Natural killer cell treated with Interleukin-12 subunit alpha and Interleukin-12 subunit beta and Interleukin-15 and Interleukin-18, amount 100 ng/mL, for 72 hours (primary cell): ENCODE measurements at places on chromosomes 11 and 22.

GRCh38 chr11:117026593-117027330 is 71.5 kb downstream of the SIK3 start:
- no peak for DNase-seq

DNA sequence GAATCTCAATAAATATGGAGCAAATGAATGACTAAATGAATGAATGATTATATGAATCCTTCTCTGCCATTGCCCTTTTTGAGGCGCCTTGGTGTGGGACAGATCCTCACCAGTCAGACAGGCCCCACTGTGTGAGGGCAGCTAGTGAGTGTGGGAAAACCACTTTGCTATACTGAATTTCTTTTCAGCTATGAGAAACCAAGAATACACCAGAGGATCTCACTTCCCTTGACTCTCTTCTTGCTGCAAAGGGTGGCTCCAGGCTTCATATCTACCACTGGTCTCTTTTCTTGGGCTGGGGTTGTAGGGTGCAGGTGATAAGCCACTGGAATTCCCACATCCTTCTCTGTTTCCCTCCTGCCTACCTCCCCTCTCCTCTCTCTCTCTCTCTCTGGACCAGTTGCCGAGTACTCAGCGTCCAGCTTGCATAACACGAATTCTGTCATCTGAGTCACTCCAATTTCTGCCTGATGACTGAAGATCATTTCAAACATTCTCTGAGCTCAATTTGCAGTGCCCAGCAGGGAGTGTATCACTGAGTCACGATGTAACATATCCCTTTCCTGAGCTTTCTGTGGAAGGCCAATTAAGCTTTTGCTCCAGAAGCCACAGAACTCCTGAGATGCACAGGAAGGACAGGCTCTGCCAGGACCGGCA is 304.3 kb upstream of the NCAM1 start:
- no peak for DNase-seq

DNA sequence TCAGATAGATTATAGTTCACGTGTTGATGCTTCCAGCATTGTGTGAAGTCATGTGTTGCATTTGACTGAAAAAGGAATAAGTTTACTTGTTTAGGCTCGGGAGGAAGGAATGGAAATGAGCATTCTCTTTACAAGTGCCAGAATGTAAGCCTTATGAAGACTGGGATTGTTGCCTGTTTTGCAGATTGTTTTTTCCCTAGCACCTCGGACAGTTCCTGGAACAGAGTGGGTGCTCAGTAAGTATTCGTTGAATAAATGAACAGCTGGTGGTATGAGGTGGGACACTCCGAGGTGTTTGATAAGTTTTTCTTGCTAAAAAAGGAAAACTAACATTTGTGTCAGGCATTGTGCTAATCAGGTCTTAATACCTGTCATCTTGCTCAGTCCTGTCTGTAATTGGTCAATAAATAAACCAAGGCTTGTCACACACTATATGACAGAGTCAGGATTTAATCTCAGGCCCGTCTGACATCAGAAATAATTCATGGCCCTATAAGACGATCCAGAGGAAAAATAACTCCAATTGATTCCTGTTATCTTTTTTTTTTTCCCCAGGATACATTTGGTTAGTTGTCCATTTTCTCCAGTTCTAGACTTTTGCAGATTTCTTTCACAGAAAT is 304.7 kb downstream of the NELL1 start:
- DNase-seq = no peak

GRCh38 chr22:46150655-46151477 is 540 bp downstream of the PPARA start:
- DNase-seq = peak; percentile 85

GRCh38 chr11:49995565-49995964 is 13.2 kb upstream of the OR4C12 start:
- DNase-seq = no peak

DNA sequence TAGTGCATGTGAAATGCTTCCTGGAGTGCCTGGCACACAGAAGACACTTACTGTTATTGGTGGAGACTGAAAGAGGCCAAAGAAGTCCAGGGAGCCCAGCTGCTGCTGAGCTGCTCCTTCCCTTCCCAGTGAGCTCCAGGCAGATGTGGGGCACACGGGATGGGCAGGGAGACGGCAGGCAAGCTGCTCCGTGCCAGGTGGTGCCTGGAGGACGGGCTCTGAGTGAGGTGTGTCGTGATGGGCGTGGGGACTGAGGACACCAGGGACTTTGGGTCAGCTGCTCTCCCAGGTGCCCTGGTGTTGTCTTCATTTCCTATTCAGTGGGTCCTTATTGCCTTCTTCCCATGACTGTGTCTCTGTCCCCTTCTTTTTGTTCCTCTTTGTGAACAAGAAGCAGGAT is 19.5 kb downstream of the TAB1 start:
- DNase-seq = peak; percentile 42

GRCh38 chr11:14300661-14301304 is 58.2 kb downstream of the RRAS2 start:
- DNase-seq = peak; percentile 68

DNA sequence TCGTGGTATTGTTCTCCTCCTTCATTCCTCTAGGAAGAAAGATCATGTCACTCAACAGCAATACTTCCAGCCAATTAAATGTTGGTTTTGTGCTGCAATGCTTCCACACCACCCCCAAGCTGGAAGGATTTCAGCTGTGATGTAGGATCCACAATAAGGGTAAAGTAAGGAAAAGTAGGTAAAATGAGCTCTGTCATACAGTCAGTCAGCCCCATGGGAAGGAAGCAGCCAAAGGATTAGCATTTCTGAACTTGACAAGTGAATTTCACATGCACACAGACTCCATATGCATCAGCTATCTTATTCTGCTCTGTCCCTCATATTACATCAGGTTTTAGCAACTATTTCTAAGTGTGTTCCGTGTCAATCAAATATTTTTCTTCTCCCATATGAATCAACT is 197.9 kb downstream of the TTC28 start:
- no peak for DNase-seq

- DNase-seq = no peak
Measured at GRCh38 chr11:78586452-78587046, 11.9 kb upstream of the NARS2 start.

DNA sequence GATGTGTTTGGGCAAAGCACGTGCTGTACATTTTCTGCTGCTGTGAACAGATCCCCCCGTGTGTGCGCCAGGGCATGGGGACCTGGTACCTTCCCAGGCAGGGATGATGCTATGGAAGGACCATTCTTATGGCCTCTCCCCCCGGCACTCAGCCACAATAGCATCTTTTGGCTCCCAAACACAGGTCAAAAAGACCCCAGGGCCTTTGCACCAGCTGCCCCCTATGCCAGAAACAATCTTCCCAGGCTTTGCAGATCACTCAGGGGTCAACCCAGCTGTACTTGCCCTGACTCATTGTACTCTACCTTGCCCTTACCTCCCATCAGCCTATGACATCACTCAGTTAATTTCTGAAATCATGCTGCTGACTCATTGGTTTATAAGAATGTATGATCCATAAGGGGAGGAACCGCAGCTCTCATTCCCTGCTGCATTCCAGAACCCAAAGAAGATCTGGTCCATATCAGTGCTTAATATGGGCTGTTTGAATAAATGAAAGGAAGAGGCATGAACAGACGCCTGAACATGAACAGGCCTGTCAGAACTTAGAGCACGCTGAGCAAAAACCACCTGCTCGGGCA is 100.7 kb downstream of the CELSR1 start:
- DNase-seq = no peak
